ENCODE measurements at places on chromosomes 4 and X.

DNA sequence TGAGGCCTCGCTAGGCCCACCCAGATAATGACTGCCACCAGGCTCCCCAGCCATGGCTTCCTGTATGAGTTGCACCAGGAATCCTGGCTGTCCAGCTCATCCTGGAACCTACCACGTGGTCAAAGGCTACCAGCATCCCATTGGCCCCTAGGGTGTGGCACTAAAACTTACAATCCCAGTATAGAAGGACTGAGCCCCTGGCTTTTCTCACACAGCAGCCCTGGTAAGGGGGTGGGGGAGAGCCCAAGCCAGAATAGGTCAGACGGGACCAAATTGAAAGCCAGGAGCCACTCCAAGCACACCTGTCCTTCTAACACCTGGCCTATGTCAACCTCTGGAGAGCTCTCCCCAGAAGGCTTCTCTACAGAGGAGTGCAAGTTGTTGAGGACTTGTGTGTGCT, 269.3 kb upstream of the AGTR2 start:
- DNase-seq: no peak

GRCh38 chr4:1603413-1604135, 80.5 kb downstream of the FAM53A start:
- no peak for DNase-seq

- no peak for DNase-seq
Observed at GRCh38 chrX:143429811-143430210, 87.5 kb downstream of the SPANXN3 start.

DNA sequence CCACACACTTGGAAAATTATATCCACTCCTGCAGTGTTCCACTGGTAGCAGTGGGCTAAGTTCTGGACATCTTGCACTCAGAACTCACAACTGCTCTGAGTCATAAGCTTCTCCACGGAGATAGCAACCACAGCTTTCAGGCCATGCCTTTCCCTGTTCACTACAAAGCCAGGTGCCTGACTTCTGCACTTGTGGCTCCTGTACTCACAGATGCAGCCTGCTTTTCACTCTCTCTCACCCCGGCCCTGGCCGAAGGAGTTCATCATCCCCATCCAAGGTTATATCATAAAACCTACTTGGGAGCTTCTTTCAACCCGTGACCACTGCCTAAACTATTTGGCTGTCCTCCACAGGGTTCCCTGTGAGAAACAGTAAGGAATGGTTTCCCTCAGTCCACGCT, 999.4 kb downstream of the GLUD2 start:
- no peak for DNase-seq

GRCh38 chr4:11912886-11913285, 484.2 kb upstream of the HS3ST1 start:
- DNase-seq: no peak

- no peak for DNase-seq
Observed at GRCh38 chrX:71815906-71816156, 52.7 kb downstream of the CXorf49B start.

DNA sequence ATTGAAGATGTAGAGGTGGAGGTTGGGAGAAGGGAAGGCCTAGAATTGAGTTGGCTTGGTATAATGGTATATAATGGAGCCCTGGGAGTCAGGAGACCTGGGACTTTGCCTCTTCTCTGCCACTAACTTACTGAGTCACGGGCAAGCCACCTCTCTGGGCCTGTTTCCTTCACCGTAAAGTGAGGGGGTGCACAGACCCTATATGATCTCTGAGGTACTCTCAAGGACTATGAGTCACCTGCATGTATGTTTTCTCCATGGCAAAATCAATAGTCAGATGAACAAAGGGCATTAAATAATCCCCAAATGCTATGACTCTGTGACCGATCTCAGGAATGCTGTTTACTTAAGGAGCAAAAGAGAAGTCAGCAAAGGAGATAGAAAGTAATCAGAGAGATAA, 5.1 kb downstream of the P2RY4 start:
- DNase-seq: no peak

- DNase-seq: no peak
Observed at GRCh38 chrX:72366701-72367454, 61.2 kb upstream of the CITED1 start.

DNA sequence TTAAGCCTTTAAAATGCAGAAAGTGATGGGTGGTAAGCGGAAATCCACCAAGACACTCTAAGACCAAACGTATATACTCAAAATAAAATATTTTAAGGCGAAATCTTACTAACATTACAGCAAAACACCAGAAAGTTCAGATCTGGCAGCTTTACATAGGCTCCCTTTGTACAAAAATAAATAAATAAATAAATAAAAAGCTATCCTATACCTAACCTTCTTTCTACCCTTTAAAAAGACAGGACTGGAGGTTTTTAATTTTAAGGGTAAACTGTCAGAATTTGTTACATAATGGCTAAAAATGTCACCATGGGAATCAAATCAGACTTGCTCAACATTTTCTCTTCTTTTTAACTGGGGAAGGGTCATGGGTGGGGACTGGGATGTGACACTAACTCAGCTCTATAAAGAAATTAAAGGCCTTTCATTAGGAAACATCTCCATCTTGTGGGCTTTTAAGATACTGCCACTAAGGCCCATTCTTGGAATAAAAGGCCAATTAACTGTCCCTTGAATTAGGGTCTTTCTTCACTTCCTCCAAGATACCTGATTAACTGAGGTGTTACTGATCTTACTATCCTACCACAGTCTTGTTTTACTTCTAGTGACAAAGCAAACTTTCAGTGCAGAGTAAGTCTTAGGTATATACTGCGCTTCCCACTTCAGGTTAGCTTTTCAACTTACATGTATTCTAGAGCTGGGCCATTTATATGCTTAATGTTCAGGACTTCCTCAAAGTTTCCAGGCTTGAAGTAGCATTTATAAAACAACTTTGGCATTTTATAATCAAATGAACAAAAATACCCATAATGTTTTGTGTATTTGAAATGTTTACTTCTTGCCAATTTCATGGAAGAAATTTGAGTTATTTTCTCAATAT, 13.3 kb downstream of the HNRNPD start:
- DNase-seq: peak; percentile 7

- DNase-seq: no peak
Observed at GRCh38 chr4:141548791-141549190, 87.6 kb upstream of the IL15 start.

Measured in NCI-H1105 treated with DMSO at 0.1 percent for 48 hours (cell line).